Renal pelvis (tissue), 12 donors: ENCODE measurements at places on chromosomes 7 and 10.

- no peak for DNase-seq
Observed at GRCh38 chr10:89100680-89101079, 106.4 kb downstream of the CH25H start.

DNA sequence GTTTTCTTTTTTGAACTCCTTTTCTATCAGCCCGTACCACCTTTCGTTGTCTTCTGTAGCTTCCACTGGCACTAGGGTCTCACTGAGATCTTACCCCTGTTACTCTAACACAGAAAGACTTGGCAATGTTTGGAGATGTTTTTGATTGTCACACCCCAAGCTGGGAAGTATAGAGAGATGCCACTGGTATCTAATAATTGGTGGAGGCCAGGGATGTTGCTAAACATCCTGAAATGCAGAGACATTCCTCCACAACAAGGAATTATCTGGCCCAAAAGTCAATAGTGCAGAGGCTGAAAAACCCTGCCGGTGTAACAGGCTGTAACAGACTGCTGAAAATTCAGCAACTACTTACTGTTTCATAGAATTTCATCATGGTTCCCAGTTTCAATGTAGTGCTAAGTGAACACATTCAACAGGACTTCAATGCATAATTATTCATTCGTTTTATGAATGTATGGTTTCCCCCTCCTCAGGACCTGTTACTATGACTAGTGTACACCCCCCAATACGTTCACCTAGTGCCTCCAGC is 115.9 kb downstream of the TRIM24 start:
- no peak for DNase-seq

DNA sequence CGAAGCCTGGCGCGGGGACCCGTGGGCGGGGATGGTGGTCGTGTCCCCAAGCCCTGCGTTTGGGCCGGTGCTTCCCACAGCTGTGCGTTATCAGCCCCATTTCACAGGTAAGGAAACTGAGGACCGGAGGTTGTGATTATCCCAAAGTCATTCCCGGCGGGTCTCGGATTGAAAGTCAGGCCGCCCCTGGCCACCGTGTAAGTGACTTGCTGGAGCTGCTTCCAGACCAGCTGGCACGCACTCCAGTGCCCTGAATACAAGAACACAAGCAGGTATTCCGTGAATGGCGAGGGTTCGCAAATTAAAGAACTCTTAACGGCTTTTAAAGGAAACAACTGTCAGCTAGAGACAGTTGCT is 675 bp upstream of the ATE1 start:
- DNase-seq, result no peak

DNA sequence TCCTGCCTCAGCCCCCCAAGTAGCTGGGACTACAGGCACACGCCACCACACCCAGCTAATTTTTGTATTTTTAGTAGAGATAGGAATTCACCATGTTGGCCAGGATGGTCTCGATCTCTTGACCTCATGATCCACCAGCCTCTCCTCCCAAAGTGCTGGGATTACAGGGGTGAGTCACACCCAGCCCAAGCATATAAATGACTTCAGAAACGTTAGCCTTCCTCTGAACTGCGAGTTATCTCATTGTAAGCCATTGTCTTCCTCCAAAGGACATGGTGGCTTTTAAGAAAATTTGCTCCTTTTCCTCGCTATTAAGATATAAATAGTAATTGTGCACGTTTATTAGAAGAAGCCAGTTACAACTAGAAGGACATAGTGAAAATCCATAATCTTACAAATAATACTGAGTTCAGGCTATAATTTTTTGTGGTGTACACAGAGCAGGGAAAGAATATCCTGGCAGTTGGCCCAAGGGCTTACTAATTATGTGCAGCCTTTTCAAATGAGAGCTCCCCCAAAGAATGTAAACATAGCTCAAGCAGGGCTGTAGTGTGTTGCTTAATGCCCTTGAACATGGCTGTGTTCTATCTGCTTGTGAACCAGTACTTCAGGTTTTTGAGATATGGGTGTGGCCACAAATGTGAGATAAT is 495.8 kb downstream of the PARD3 start:
- DNase-seq, result peak; percentile 63

GRCh38 chr7:87056346-87056745 is 3.1 kb downstream of the ELAPOR2 start:
- DNase-seq, result no peak
